ENCODE measurements at places on chromosomes 16 and 17.

DNA sequence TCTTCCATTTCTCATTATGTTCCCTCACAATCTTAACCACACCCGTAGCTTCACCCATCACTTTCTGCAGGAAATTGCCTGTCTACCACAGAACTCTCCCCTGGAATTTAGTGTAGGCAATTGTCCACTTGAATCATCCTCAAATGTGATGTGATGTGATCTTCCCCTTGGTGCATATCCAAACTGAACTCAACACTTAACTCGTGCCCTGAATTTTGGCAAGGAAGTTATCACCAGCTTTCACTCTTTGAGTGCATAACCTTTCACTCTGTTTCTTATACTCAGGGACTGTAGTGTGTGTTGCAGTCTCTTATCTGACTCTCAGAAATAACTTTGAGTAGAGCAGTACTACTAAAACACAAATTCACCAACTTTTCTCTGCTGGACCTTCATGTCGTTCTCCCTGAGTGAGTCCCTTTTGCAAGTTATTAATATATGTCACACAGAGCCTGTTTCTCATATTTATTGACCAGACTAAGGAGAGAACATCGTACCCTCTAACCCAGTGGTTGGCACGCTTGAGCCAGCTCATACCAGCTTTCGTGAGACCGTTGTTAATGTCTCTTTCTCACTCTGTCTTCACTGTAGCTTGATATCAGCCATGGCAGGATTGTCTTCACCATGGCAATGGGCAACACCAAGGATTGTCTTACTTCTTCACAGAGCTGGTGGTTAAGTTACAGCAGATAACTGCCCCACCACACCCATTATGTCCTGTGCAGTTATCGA lies 558.9 kb upstream of the HSBP1 start:
- no peak for DNase-seq

- DNase-seq: no peak
Measured at GRCh38 chr17:77827511-77827910, 131.0 kb upstream of the TNRC6C start.

DNA sequence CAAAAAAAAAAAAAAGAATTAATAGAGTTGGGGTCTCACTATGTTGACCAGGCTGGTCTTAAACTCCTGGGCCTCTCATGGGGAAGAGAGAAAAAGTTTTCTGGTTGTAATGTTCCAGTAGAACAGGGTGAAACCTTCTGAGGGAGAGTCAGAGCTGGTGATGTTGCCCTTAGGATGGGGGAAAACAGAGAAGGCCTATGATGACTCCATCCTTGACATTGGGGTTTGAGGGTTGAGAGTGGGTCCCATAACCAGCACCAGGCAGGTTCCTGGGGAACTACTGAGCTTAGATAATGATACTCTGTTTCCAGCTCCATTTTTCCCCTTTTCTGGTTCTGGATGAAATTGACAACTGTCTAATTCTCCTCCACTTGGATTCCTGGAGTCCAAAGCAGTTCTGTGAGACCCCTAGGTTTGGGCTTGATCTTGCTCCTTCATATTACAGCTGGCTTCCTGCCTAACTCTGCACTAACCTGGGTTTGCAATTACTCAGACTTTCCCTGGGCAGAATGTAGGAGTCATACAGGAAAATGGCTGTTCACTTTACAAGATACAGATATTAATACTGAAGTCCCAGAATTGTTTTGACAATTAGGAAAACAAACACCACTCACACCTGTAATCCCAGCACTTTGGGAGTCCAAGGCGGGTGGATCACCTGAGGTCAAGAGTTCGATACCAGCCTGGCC lies 62.8 kb upstream of the B4GALNT2 start:
- DNase-seq: no peak

- DNase-seq: no peak
Measured at GRCh38 chr16:78254841-78255240, 155.4 kb downstream of the WWOX start.

DNA sequence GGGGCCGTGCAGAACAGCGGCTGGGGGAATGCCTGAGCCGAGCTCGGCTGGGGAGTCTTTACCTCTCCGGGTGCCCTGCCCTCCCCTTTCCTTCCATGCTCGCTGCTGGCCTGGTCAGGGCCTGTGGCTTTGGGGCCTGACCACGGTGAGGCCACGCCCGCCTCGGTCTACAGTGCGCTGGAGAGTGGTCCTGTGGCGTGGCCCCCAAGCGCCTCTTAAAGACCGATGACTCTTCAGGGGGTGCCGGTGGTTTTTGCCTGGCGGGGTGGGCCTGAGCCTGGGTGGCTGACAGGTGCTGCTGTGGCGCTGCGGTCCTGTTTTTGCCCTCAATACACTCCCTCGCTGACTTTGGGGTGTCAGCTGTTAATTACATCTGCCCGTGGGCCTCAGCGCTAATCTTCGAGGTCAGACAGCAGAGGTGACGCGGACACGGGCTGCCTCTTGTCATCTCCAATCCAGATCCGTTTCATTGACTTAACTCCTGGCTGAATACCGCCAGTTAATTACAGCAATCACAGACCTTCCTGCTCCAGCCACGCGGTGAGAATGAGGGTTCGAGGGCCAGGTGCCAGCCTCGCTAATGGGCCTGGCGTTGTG lies 29.7 kb downstream of the GSE1 start:
- no peak for DNase-seq

- no peak for DNase-seq
Measured at GRCh38 chr16:85449885-85450245, 163.3 kb upstream of the GSE1 start.

- DNase-seq: no peak
Measured at GRCh38 chr16:12120217-12120981, 143.9 kb downstream of the SNX29 start.

GRCh38 chr16:25009822-25010221 lies 5.3 kb downstream of the ARHGAP17 start:
- DNase-seq: no peak

DNA sequence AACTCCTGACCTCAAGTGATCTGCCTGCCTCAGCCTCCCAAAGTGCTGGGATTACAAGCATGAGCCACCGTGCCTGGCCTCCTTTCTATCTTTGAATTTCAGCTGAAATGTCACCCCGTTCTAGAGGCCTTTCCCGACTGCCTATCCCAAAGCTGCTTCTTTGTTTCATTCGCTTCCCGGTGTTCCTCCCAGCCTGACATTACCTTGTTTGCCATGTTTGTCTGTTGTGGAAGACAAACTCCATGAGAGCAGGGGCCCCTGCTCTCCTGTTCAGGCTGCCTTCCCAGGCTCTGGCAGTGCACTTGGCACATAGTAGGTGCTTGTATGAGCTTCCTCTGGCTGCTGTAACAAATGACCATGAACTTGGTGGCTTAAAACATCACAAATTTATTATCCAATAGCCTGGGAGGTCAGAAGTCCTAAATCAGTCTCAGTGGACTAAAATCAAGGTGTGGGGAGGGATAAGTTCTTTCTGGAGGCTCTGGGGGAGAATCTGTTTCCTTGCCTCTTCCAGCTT lies 2.6 kb upstream of the CCL22 start:
- no peak for DNase-seq

GRCh38 chr16:53220585-53220984 lies 165.8 kb downstream of the CHD9 start:
- DNase-seq: no peak

DNA sequence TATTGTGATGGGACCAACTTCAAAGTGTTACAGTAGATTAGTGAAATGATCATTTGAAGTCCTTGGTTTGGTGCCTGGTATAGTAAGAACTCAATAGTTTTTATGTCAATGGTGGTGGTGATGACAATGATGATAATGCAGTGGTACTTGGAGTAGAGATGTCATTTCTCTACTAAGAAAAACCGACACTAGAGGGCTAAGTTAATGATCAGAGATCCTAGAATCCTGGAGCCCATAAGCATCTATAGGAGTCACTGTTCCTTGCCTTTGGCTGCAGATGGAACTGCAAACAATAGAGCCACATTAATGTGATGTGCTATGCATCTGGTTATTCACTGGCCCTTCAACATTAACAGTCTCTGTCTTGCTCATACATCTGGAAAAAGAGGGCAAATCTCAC lies 103.8 kb downstream of the ANKFN1 start:
- DNase-seq: no peak

- DNase-seq: peak; percentile 52
Measured at GRCh38 chr16:88920618-88921590, 54.4 kb upstream of the PABPN1L start.

DNA sequence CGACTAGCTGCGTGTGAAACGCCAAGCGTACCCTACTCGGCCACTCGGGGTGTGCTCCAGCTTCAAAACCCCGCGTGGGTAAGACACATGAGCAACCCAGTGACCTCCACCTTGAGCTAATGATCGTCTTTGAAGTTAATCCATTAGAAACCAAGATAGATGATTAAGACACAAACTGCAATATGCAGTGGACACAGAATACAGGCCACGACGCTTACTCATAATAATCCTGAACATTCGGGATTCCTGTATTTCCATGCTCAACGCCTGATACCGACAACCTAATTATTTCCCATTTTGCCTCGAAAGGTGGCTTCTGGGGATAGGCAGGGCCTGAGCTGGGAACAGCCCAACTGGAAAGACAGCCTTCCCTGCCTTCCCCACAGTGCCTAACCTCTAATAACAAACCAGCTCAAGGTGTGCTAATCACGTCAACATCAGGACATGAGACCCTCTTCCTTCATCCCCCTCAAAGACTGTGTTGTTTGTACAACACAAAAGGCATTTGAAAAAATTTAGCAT lies 504 bp upstream of the COPRS start:
- DNase-seq: no peak

- DNase-seq: no peak
Measured at GRCh38 chr16:991345-991744, 9.8 kb downstream of the SOX8 start.

DNA sequence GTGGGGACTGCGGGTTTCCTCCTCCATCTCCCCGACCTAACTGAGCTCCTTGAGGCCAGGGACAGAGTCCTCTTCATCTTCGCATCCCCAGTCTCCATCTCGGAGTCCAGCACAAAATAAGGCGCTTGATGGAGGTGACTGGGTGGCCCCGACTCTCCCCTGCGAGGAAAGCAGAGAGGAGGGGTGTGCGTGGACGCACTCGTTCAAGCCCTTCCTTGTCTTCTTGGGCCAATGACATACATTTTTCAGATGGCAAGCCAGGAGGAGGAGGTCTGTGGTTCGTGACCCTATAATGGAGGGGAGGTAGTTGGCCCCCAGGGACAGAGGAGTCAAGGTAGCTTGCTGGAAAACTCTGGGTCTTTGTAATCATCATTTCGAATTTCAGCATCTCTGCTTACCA lies 17.2 kb downstream of the CRISPLD2 start:
- no peak for DNase-seq

DNA sequence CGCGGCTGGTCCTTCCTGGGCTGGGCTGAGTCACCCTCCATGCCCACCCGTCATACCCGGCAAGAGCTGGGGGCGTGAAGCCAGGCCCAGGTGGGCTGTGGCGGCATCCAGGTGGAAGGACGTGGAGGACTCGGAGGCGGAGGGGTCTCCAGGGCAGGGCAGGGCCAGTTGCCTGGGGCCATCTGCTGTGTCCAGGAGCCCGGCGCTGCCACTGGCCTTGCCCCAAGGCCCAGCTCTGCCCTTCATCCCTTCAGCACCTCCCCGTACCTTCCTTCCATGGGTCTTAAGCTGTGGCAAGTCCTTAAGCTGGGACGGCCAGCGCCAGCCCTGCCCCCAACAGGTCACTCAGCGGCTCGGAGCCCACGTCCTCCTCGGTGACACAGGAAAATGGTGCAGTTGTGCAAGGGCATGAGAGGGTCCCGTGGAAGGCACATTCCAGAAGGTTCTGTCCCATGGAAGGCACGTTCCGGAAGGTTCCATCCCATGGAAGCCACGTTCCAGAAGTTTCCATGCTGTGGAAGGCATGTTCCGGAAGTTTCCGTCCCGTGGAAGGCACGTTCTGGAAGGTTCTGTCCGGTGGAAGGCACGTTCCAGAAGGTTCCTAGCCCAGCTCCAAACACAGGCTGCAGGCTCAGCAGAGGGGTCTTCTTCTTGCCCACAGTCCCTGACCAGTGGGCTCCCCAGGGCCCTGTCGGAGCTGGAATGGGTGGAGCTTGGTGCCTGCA lies 10.4 kb upstream of the CDH15 start:
- no peak for DNase-seq

DNA sequence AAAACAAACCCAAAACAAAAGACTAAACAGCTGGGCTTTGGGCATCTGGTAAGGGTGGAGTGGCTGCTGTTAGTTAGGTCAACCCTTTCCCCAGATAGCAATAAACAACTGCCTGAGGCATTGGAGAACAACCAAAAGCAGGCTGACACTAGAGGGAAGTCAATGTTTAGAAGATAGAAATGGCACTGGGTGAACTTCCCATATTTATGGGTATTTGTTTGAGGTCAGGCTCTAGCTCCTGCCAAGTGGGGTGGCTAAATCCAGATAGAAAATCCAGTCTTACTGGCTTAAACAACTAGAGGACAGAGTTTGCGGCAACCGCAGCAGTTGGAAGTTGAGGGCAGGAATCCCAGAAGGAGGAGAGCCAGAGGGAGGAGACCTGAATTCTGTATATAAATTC lies 79.4 kb downstream of the SDK2 start:
- DNase-seq: no peak

DNA sequence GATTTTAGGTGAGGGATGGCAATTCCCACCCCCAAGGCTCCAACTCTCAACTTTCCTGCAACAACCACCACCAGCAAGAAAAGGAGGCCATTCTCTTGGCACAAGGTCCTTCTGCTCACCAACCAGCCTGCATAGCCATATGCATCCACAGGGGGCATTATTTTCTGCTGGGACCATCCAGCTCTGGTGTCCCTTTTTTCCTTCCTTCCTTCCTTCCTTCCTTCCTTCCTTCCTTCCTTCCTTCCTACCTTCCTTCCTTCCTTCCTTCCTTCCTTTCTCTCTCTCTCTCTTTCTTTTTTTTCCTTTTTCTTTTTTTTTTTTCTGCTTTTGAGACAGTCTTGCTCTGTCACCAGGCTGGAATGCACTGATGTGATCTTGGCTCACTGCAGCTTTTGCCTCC lies 21.1 kb upstream of the COX10 start:
- peak; percentile 13 for DNase-seq

DNA sequence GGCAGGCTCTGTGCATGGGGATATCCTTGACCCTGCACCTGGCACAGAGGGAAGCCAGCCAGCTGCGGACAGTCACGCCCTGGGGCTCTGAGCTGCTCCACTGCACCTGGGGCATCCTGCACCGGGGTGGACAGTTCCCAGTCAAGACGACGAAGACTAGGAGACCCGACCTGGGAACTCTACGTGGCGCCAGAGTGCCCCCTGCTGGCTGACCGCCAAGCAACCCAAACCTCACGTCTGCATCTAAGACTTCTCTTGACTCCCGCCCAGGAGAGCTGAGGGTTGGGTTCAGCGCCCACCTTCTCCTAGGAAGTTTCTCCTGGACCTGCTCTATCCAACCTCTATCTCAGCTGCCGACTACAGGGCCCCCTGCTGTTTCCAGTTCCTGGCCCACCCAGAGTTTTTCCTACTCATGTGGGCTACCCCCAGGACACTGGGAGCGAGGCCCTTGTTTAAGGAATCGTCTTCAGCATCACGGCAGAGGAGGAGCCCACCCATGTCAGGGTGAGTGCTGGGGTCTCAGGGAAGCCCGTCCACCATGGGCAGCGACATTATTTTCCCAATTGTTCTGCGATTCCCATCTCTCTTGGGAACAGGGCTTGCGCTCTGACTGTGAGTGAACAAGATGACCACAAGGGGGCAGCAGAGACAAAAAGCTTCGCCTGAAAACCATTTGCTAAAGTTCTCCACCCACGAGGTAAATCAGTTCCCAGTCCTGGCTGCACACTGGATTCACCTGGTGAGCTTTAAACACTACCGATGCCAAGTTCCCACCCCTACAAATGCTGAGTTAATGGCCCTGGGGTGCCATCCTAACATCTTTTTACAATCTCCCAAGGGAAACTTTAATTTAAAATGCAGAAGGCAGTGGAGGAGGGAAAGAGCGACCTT lies 29.3 kb downstream of the TLE7 start:
- peak; percentile 54 for DNase-seq
